Vagina (tissue), 2 donors: ENCODE measurements at places on chromosomes 13 and 19.
A peak's percentile ranks its signal among the peaks of the same experiment; 100 is the strongest.

DNA sequence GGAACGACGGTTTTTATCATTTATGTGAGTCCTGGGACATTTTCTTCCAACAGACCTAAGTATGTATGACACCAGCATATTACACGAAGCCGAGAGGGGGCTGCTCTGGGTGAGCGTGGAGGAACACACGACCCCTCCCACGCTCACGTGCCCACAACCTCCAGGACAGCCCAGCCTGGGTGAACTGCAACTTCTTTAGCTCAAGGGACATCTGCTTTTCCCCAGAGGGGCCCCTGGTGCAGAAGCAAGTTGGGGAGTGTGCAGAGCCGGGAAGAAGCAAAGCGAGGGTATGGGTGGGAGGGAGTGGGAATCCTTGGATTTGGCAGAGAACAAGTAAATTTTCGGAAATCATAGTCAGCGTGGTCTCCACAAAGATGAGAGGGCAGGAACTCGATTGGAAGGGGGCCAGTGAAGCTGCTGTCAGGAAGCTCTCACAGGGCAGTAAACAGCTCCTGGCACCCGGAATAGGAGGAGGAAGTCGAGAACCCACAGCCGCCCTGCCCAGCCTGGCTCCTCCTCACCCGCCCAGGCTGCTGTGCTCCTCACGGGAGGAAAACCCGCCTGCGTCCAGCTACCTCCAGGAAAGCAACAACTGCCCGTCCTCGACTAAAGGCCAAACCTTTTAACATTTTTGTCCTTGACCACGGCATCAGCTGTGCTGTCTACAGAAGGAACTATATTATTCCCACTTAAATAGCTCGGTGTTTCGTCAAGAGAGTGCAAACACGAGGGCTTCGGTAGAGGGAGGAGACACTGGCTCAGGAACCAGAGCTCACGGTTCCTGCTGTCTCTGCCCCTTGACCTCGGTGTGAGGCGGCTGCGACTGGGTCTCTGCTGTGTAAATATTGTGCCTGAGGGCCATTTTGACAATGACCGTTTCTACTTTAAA, 17.2 kb upstream of the CFAP97D2 start:
- no peak for DNase-seq
- H3K36me3 ChIP-seq, result no peaks in the 10 kb centered on the region
- no peaks in the 10 kb centered on the region for H3K27me3 ChIP-seq
- peak overlapping the region; percentile 7 for H3K4me3 ChIP-seq

GRCh38 chr19:844546-844971, 3.8 kb downstream of the PRTN3 start:
- no peaks in the 10 kb centered on the region for H3K36me3 ChIP-seq
- DNase-seq, result no peak
- H3K4me1 ChIP-seq, result peaks cover 32% of the 10 kb centered on the region
- H3K4me3 ChIP-seq, result no peak overlapping the region
- H3K27ac ChIP-seq, result no peak overlapping the region

DNA sequence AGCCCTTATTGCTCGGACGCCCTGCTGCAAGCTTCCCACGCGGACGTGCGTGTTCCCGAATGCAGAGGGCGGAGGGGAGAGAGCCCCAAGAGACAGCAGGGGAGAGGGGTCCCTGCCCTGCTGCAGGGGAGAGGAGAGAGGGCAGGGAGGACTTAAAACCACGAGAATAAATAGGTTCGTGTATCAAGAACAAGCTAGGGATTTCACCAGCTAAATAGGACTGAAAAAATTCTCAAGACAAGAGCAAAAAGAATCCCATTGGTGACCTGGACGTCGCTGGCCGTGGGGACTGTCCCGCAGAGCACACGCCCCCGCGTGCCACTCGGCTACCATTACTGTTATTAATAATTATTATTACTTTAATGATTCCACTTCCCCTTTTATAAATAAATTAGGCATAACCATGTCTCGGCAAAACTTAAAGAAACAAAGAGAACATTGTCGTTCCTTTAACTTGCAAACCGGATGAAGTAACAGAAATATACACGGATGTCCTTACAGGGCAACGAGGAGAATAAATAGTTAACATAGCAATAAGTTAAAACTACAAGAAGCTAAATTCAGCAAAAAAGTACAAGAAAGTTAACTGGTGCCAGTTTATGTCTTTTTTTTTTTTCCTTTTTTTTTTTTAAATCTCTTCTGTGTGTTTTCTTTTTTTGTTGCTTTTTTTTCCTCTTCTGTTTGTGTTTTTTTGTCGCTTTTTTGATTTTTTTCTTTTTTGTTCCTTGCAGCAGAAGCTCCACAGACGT, 16.6 kb downstream of the PRKCSH start:
- no peak overlapping the region for H3K4me3 ChIP-seq
- H3K4me1 ChIP-seq, result no peaks in the 10 kb centered on the region
- no peak for DNase-seq
- H3K36me3 ChIP-seq, result no peaks in the 10 kb centered on the region
- no peaks in the 10 kb centered on the region for H3K27me3 ChIP-seq

DNA sequence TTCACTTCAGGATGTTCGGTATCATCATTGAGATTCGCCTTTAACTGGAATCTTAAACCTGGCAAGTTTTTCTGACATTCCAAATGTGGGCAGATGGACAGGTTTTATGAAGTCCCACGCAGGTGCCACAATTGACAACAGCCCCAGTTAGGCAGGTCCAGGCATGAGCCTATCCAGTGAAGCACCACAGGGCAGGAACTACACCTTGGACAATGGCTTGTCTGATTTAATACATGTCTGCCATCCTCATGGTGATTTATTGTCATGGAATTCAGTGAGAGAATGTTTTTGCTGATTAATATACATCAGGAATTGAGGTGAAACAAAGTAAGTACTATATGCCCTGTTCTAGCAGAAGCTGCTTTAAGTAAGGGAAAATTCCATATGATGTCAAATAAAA, 10.2 kb upstream of the TPP2 start:
- H3K27ac ChIP-seq, result no peak overlapping the region
- no peaks in the 10 kb centered on the region for H3K4me1 ChIP-seq
- H3K36me3 ChIP-seq, result no peaks in the 10 kb centered on the region
- no peak overlapping the region for H3K4me3 ChIP-seq

DNA sequence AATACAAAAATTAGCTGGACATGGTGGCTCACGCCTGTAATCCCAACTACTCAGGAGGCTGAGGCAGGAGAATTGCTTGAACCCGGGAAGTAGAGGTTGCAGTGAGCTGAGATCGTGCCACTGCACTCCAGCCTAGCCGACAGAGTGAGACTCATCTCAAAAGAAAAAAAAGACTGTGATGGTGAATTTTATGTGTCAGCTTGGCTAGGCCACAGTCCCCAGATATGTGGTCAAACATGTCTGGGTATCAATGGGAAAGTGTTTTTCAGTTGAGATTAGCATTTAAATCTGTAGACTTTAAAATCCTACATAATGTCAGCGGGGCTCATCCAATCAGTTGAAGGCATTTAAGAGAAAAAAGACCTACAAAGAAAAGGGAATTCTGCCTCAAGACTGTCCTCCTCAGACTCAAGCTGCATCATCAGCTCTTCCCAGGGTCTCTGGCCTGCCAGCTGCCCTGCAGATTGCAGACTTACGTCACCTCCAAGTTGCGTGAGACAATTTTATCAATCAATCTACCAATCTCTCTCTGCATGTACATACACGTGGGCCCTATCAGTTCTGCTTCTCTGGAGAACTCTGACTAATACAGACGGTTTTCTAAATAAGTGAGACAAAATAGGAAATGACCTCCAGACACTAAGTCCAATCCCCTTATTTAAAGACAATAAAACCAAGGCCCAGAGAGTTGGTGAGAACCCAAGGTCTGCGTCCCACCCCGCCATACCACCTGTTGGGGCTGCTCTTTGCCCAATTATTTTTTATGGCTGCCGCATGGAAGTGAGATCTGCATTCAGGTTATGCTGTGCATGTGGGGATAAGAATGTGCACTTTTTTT, 99.2 kb downstream of the ABCC4 start:
- no peak for DNase-seq
- H3K4me3 ChIP-seq, result no peak overlapping the region
- H3K27me3 ChIP-seq, result no peaks in the 10 kb centered on the region
- H3K36me3 ChIP-seq, result no peaks in the 10 kb centered on the region
- H3K4me1 ChIP-seq, result no peaks in the 10 kb centered on the region

DNA sequence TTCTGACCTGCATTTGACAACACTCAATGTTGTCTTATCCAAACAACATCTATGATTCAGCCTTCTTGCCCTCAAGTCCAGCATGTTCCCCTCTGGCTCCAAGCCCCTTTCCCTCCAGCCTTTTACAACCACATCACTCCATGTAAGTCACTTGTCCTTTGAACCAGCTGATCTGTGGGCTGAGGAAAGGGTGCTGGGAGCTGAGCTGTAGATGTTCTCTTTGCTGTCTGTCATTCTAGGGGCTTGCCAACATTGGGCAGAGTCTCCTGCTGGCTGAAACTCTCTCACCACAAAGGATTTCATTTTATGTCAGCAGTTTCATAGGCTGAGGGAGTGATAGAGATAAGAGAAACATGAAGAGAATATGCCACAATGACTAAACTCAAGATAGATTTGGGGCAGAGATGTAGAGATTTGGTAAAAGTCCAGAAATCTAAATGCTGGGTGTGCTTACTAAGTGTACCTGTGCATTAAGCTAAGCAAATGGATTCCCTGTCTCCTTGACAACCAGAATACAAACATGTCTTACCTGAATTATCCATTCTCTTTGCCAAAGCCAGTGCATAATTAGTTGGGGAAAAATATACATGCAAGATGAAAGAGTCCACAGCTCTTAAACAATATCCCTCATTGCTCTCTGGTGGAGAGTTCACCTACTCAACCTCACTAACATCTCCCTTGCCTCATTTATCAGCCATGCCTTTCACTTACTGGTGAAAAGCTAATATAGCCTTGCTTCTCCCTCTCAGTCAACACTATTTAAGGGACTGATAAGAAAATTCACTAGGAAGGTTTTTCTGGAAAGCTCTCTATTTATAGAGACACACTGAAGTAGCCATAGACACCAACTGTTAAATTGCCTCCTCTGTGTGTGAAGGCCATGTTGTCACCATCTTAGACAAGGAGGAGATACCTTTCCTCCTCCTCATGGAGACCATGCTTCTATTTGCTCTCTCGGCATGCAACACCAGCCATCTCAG, 175.5 kb upstream of the SERP2 start:
- no peaks in the 10 kb centered on the region for H3K27me3 ChIP-seq
- no peaks in the 10 kb centered on the region for H3K36me3 ChIP-seq

GRCh38 chr19:48418317-48419064, 25.0 kb downstream of the GRIN2D start:
- peaks cover 13% of the 10 kb centered on the region for H3K4me1 ChIP-seq
- no peak overlapping the region for H3K4me3 ChIP-seq
- DNase-seq, result no peak
- H3K36me3 ChIP-seq, result no peaks in the 10 kb centered on the region

- H3K27me3 ChIP-seq, result no peaks in the 10 kb centered on the region
- H3K36me3 ChIP-seq, result peaks cover 22% of the 10 kb centered on the region
- H3K4me3 ChIP-seq, result peak overlapping the region; percentile 85
These were observed 407 bp upstream of the ZNF550 start for GRCh38 chr19:57560049-57560491.

DNA sequence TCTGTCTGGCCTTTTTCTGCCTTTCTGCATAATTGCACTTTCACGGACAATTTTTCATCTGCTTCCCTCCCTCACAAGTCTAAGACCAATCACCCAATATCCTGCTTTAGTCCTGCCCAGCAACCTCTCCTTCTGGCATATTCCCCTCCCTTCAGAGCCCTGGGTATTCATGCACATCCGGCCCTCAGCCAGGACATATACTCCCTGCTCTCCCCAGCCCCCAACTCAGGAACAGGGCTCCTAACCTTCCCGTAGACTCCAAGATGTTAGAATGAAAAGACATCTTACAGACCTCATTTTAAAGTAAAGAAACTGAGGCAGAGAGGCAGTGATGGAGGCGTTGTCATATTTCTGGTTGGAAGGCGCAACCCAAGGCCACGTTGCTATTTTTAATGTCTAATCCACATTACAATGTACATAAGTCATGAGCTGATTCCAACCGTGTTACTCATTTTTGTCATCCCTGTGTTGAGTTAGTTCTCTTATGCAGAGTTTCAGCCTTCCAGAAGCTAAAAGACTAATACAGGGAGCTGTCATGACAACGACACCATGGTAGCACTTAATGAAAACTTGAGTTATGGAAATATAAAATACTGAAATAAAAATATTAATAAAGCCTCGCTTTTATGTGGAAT, 209.2 kb downstream of the TSHZ3 start:
- no peaks in the 10 kb centered on the region for H3K27me3 ChIP-seq
- H3K27ac ChIP-seq, result no peak overlapping the region
- H3K4me1 ChIP-seq, result no peaks in the 10 kb centered on the region
- H3K36me3 ChIP-seq, result no peaks in the 10 kb centered on the region
- no peak overlapping the region for H3K4me3 ChIP-seq
- DNase-seq, result no peak

DNA sequence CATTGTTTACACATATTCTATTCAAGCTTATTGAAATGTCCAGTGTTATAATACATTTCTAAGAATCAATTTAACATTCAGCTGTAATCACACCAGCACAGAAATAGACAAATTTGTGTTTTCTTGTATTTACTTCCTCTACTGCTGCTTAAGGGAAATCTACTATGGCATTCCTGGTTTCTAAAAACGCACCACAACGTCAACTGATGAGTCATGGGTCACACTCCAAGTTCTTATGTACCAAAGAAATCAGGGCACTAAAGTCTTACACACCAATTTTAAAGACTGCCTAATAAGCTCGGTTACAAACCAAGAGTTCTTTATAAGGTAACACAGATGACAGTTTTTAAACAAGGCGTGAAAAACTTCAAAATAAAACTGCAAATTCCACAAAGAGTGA, 13.2 kb downstream of the LNX2 start:
- H3K27me3 ChIP-seq, result no peaks in the 10 kb centered on the region
- H3K4me3 ChIP-seq, result no peak overlapping the region
- no peaks in the 10 kb centered on the region for H3K36me3 ChIP-seq
- H3K27ac ChIP-seq, result no peak overlapping the region
- H3K4me1 ChIP-seq, result no peaks in the 10 kb centered on the region

DNA sequence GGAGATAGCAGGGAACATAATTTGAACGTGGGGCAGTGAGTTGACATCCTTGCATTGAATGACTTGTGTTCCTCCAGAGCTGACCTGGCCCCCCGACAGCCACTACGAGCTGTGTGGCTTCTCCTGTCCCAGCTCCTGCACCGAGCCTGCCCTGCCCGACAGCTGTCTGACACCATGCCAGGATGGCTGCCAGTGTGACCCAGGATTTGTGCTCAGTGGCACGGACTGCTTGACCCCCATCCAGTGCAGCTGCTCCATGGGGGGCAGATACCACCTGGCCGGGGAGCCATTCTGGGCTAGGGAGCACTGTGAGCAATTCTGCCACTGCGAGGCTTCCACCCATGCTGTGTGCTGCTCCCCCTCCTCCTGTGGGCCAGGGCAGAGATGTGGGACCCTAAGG, 29.2 kb upstream of the FXYD3 start:
- DNase-seq, result no peak
- no peaks in the 10 kb centered on the region for H3K27me3 ChIP-seq
- H3K4me1 ChIP-seq, result peaks cover 13% of the 10 kb centered on the region
- no peaks in the 10 kb centered on the region for H3K36me3 ChIP-seq

GRCh38 chr13:51425410-51426042, 27.3 kb downstream of the INTS6 start:
- H3K27me3 ChIP-seq, result no peaks in the 10 kb centered on the region
- H3K4me1 ChIP-seq, result peaks cover 39% of the 10 kb centered on the region
- no peak overlapping the region for H3K27ac ChIP-seq
- DNase-seq, result no peak
